ENCODE measurements at places on chromosomes 1 and 21.
A peak's percentile ranks its signal among the peaks of the same experiment; 100 is the strongest.

DNA sequence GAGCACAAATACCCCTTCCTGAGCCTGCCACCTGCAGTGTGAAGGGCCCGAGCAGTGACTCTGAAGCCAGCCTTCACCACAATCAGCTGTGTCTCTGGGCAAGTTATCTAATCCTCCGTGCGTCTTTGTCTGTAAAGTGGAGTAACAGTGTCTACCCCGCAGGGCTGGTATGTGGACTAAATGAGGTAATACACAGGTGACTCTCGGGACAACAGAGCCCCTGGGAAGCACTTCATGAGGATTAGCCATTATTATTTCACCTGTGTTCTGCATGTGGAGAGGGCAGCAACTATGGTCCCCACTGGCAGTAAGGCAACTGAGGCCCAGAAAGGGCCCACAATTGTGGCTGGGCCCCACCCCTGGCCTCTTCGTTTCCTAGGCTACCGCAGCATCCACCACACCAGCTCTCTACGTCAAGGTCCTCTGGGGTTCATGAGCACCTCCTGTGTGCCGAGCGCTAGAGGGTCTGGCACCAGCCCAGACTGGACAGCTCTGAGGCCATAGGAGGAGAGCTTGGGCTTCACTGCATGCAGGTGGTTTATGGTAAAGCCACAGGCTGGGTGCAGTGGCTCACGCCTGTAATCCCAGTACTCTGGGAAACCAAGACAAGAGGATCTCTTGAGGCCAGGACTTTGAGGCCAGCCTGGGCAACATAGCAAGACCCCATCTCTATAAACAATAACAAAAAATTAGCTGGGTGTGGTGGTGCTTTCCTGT is 41.3 kb upstream of the LRP8 start:
- DNase-seq = peak; percentile 16

GRCh38 chr1:222061711-222062359 is 319.9 kb upstream of the DUSP10 start:
- DNase-seq = no peak

- DNase-seq = peak; percentile 73
These were observed 552 bp downstream of the PLD5 start for GRCh38 chr1:242523719-242524570.

GRCh38 chr1:59249396-59250137 is 47.3 kb upstream of the FGGY start:
- no peak for DNase-seq

GRCh38 chr1:53074313-53075154 is 12.5 kb downstream of the PODN start:
- DNase-seq = peak; percentile 62

DNA sequence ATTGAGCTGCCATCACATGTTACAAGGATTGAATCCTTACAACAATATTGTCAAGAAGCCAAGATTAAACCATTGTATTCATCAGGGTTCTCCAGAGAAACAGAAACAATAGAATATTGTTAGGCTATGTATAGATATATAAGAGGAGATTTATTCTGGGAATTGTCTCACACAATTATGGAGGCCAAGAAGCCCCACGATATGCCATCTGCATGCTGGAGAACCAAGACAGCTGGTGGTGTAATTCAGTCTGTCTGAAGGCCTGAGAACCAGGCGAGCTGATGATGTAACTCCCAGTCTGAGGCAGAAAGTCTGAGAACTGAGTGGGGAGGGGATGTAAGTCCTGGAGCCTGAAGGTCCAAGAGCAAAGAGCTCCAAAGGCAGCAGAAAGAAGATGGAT is 14.5 kb upstream of the TTF2 start:
- DNase-seq = no peak

GRCh38 chr1:154353460-154353904 is 28.2 kb downstream of the ATP8B2 start:
- no peak for DNase-seq

DNA sequence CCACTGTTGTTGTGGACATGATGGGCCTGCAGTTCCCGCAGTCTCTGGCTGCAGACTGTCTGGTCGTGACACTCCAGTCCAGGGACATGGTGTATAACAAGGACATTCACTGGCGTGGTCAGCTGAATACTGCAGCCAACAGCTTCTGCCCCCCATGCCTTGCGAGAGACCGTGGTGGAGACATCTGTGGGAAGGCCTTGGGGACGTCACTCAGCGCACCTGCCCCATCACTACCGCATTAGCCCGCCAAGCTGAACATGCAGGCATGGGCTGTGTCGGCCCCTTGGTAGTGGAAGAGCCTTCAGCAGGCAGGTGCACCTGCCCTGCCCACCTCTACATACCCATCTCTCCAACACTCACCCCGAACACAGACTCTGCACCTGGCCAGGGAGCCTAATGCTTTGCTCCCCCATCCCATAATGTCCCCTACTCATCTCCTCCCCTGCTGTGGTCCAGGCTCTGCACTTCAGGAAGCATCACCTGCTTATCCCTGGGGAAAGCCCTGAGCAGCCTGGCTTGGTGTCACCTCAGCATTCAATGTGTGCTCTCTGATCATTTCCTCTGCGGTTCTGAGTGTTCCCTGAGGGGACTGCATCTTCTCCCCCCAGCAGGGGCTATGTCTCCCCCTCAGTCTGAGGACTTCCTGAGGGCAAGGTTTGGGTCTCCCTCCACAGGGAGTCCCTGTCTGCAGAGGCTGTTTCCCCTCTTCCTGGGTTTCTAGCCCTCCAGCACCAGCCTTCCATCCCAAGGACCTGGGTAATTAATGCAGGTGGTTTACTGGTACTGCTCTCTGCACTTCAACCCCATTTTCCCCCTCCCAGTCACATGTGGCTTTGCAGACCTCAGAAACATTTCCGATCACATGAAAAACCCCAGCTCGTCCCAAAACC is 3.2 kb downstream of the PGLYRP4 start:
- peak; percentile 57 for DNase-seq

Measured in coronary artery (tissue), 2 donors.